ENCODE measurements at places on chromosomes 11 and 22. TPM values are rescaled to one million over a fixed set of nuclear protein-coding genes. Genes with fewer than 3 reads are reported as not detected.
A peak's percentile ranks its signal among the peaks of the same experiment; 100 is the strongest.

Gene RASGRP2
- 22.8 TPM for total RNA-seq

DNA sequence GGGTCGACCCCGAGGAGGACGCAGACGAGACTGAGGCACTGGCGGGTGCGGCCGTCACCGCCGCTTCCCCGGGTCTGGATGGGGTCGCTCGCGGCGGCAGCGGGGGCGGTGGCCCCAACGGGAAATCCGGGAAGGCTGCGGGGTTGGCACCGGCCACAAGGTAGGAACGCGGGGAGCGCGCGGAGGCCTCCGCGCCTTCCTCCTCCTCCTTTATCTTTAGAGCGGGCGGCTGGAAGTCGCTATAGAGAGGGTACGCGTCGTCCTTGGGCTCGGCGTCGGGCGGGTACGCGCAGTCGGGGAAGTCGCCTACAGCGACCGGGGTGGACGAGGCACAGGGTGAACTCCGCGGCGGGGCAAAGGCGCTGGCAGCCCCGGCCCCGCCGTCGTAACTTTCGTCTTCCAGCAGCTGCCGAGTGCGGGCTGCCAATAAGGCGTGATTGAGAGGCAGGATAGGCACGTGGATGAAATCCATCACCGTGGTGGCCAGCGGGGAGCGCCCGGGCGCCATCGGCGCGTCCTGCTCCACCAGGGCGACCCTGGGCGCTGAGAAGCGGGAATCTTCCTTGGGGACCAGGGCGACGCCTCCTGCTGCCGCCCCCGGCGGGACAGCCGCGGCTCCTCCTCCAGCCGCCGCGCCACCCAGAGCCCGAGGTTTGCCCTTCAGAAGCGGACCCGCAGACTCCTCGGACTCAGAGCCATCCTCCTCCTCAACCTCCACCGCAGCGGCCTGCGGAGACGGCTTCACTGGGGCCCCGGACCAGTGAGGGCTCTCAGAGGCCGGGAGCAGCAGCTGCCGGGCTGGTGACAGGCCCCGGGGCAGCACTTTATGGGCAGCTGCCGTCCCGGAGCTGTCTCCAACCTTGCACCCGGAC lies 1.7 kb downstream of the PGR start:
- no peak overlapping the region for H3K27ac ChIP-seq
- H3K4me1 ChIP-seq: peaks cover 6% of the 10 kb centered on the region
- H3K36me3 ChIP-seq: no peaks in the 10 kb centered on the region
- H3K27me3 ChIP-seq: peaks cover 19% of the 10 kb centered on the region
- peak overlapping the region; percentile 73 for H3K4me3 ChIP-seq

DNA sequence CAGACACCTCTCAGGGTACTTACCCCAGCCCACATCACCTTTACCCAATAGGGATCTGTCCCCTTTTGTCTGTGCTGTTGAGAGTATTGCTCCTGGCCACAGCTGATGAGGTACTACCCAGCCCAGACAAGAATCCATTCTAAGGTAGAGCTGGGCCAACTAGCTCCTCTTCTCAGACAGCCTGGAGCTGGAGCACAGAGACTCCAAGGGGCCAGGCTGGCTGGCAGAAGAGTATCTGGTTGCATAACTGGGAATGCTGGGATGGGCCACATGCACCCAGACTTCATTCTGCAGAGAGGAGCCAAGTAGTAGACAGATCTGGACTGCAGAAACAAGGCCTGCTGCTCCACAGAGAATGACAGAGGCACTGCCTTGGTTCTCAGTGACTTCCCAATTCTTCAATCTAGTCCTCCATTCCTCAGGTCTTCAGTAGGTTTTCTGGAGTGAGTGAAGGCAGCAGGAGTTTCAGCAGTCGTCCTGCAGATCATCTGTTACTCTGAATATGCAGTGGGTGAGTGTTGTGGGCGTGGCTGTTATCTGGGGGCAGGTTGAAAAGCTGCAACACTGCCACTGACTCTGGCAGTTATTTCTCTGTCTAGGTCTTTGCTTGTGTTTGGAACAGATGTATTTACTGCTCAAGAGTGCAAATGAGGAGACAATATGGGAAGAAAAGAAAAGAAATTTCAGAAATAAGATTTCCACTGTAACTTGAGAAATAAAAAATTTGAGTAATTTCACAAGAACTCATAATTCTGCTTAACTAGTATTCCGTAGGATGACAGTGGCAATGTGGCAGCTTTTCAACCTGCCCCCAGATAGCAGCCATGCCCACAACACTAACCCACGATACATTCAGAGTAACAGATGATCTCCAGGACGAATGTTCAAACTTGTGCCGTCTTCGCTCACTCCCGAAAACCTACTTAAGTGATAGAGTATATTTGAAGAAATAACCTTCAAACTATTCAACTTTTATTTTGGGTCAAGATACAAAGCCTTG lies 34.9 kb downstream of the MAPK1 start:
- H3K27ac ChIP-seq: no peak overlapping the region
- H3K4me1 ChIP-seq: peaks cover 42% of the 10 kb centered on the region
- no peaks in the 10 kb centered on the region for H3K36me3 ChIP-seq
- H3K4me3 ChIP-seq: no peak overlapping the region
- no peaks in the 10 kb centered on the region for H3K27me3 ChIP-seq
- DNase-seq: peak; percentile 20

GRCh38 chr11:3111919-3112690 lies 53.0 kb downstream of the OSBPL5 start:
- H3K4me3 ChIP-seq: no peak overlapping the region
- DNase-seq: no peak
- no peaks in the 10 kb centered on the region for H3K36me3 ChIP-seq
- H3K27me3 ChIP-seq: no peaks in the 10 kb centered on the region
- no peaks in the 10 kb centered on the region for H3K4me1 ChIP-seq

Gene MCHR1
- 0.11 TPM for total RNA-seq

DNA sequence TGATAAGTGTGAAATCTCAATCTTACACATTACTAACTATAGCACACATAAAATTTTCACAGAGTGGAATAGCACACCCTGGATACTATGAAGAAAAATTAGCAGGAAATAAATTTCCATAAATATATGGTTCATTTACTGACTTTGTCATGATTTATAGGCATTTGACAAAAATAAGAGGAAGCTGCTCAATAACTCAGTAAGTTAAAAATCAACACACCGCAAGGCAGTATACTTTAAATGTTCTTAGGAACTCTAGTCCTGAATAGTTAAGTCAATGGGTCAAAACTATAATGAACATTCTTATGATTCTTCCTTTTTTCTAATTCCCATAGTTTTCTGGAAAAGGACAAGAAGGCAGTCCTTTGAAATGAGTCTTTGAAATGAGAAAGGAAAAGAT lies 1557.8 kb upstream of the RAG2 start:
- H3K27ac ChIP-seq: no peak overlapping the region
- no peak overlapping the region for H3K4me3 ChIP-seq
- H3K4me1 ChIP-seq: no peaks in the 10 kb centered on the region
- H3K27me3 ChIP-seq: no peaks in the 10 kb centered on the region
- H3K36me3 ChIP-seq: no peaks in the 10 kb centered on the region

- H3K4me3 ChIP-seq: no peak overlapping the region
- no peaks in the 10 kb centered on the region for H3K27me3 ChIP-seq
- no peaks in the 10 kb centered on the region for H3K4me1 ChIP-seq
Measured at GRCh38 chr11:67441098-67441563, 2.1 kb downstream of the CORO1B start.

DNA sequence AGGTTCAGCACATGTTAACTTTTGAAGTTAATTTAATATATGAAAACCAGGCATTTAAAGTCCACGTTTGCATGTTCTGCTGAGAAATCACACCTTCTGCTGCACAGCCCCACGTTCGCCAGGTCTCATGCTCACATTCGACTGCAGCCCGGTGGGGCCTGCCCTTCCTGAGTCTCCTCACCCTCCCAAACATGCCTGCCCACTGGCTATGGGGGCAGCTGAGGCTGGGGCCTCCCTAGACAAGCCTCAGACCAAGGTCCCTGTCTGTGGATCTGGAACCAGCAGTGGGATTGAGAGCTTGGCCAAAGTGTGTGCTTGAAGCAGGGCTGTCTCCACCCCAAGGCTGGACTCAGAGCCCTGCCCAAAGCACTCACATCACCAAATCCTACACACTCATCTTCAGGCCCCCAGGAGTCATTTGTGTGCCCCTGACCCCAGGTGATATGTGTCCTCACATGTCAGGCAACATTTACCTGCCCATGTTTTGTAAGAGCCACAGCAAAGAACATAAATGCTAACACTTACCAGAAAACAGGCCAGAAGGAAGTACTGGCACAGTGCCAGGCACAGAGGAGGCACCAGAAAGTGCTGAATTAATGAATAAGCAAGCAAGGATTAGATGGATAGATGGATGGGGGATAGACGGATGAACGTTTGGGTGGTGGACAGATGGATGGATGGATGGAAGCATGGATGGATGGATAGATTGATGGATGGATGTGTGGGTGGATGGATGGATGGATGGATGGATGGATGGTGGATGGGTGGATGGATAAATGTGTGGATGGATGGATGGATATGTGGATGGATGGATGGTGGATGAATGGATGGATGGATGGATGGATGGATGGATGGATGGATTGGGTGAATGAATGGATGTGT lies 9.4 kb upstream of the FADD start:
- H3K27ac ChIP-seq: no peak overlapping the region
- H3K4me1 ChIP-seq: no peaks in the 10 kb centered on the region
- no peak overlapping the region for H3K4me3 ChIP-seq

Gene BEST1
- total RNA-seq: 4.1 TPM

Gene OR52H1
- total RNA-seq: not detected

DNA sequence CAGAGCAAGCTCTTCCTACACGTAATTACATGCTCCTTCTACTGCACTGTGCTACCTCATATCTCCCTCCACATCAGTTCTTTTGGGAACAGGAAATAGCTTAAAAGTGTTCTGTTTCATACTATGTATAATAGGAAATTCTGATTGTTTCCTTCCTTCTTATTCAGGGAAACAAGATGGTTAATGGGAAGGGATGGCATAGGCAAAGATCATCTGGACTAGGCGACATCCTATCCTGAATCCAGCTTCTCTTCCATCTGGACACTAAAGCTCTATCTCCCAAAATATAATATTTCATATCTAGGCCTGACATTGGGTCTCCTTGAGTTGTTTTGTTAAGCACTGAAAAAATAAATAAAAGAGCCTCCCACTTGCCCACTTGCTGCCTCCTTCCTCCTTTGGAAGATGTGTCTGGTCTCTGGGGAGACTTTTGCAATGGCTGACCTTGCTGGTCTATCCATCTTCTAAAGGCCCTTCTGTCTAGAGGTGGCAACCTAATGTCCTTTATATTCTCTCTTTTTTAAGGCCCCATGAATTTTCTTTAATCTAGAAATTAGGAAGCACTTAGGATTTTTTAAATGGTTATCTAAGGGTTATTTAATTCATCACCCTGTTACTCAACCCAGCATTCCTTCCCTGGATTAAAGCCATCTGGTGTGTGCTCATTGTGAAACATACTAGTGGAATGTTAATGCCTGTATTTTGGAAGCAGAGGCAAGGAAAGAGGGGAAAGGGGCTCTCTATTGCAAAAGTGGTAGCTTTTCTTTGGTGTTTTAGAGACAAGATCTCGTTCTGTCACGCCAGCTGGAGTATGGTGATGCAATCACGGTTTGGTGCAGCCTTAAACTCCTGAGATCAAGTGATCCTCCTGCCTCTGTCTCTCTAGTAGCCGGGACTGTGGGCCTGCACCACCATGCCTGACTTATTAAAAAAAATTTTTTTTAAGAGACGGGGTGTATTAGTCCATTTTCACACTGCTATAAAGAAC lies 20.6 kb downstream of the CLMP start:
- no peaks in the 10 kb centered on the region for H3K36me3 ChIP-seq
- H3K27ac ChIP-seq: no peak overlapping the region
- no peaks in the 10 kb centered on the region for H3K27me3 ChIP-seq
- DNase-seq: peak; percentile 27
- H3K4me1 ChIP-seq: peaks cover 26% of the 10 kb centered on the region

DNA sequence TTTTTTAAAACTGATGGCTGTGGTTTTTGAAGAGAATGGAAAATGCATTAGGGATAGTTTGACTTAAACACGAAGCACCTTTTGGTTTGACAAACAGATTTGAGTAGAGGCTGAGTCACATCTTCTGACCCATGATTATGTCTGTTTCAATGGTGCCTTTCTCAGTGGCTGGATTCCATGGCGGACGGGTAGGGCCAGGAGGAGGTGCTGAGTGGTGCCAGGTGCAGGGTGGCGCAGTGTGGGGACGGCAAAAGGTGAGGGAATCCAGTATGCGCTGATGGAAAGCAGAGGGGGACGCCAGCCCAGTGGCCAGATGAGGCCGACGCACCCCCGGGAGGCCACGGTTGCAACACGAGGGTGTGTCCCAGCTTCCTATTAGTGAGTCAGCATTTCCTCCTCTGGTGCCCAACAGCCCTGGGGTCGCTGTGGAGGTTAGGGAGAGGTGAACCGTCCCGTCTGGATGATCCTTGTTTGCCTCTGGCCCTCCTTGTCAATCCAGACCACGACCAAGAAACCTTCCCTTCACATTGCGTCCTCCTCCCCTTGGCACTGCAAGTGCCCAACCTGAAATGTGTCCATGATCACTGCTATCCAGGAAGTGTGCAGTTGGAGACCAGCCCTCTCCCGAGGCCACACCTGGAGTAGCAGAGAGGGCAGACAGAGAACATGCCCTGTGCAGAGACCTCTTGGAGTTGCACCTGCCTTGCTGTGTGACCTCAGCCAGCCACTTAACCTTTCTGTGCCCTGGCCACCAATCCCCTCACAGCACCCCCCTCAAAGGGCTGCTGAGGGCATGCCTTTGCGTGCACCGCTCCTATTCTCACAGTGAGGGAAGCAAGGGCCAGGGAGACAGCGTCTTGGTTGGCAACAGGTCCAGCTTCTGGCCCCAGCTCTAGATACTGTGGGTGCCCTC lies 32.5 kb upstream of the ATXN10 start:
- peak; percentile 25 for DNase-seq
- H3K4me3 ChIP-seq: no peak overlapping the region
- H3K36me3 ChIP-seq: no peaks in the 10 kb centered on the region
- H3K27ac ChIP-seq: no peak overlapping the region
- peaks cover 12% of the 10 kb centered on the region for H3K27me3 ChIP-seq

GRCh38 chr11:21811572-21811971 lies 381.3 kb upstream of the ANO5 start:
- H3K36me3 ChIP-seq: no peaks in the 10 kb centered on the region
- no peak overlapping the region for H3K27ac ChIP-seq
- H3K4me3 ChIP-seq: no peak overlapping the region
- DNase-seq: no peak
- H3K27me3 ChIP-seq: no peaks in the 10 kb centered on the region

Gene TSSC4
- total RNA-seq: 30.1 TPM

Gene ADAMTS8
- total RNA-seq: not detected

- DNase-seq: no peak
- no peak overlapping the region for H3K4me3 ChIP-seq
- H3K27ac ChIP-seq: no peak overlapping the region
Measured at GRCh38 chr11:2870460-2870859, 15.1 kb downstream of the CDKN1C start.

GRCh38 chr11:125188021-125188420 lies 23.5 kb downstream of the PKNOX2 start:
- H3K36me3 ChIP-seq: no peaks in the 10 kb centered on the region
- no peaks in the 10 kb centered on the region for H3K27me3 ChIP-seq
- H3K4me1 ChIP-seq: no peaks in the 10 kb centered on the region
- H3K27ac ChIP-seq: no peak overlapping the region

DNA sequence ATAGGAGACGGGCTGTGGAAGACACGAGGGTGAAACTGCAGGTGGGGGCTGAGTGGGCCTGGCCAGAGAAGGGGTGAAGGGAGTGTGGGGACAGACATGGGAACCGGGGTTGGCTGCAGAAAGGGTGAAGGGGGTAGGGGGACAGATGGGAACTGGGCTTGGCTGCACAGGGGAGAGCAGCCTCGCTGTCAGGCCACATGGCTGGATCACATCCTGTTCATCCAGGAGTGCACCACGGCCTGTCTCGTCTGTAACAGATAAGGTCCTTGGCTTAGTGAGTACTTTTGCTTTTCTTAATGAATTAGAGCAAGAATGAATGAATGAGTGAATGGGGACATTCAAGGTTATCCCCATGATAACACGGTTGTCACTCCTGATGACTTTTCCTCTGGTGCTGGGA lies 13.5 kb downstream of the FBLN1 start:
- no peaks in the 10 kb centered on the region for H3K36me3 ChIP-seq
- H3K27ac ChIP-seq: peak overlapping the region; percentile 78
- no peak overlapping the region for H3K4me3 ChIP-seq
- H3K27me3 ChIP-seq: no peaks in the 10 kb centered on the region
- no peaks in the 10 kb centered on the region for H3K4me1 ChIP-seq

All from adrenal gland (tissue), 19 donors.